ENCODE measurements at places on chromosomes 12 and 14.

GRCh38 chr12:62744551-62744950 lies 190.4 kb downstream of the PPM1H start:
- H3K27me3 ChIP-seq = no peaks in the 10 kb centered on the region
- no peak overlapping the region for H3K27ac ChIP-seq
- no peak for DNase-seq
- no peak overlapping the region for H3K4me3 ChIP-seq

- H3K36me3 ChIP-seq = no peaks in the 10 kb centered on the region
- H3K4me1 ChIP-seq = no peaks in the 10 kb centered on the region
- no peak overlapping the region for H3K4me3 ChIP-seq
- H3K27me3 ChIP-seq = no peaks in the 10 kb centered on the region
Measured at GRCh38 chr14:20441461-20441860, 5.5 kb upstream of the KLHL33 start.

DNA sequence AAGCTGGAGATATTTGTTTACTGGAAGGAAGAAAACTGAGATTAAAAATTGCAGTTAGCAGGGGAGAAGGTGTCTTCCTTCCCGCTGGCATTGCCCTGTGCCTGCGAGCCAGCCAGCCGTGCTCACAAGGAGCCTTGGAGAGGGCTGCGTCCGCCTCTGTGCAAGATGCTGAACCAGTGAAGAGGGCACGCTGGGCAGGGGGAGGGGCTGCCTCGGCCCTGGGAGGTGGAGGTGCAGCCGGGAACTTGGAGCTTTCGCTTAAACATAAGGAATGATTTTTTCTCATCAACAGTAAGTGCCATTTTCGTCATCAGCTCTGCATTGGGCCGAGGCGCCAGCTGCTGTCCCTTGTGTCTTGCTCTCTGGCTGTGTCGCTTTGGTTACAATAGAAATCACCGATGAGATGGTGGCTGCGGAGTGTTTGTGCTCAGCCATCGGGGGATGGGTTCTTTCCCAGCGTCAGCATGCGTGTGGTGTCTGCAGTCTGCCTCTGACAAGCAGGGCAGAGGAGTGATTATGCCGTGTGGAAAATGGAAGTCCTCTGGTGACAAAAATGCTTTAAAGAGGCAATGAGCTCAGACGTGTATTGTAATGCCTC lies 97.3 kb downstream of the ESR2 start:
- DNase-seq = no peak
- H3K27ac ChIP-seq = no peak overlapping the region
- peak overlapping the region; percentile 44 for H3K4me3 ChIP-seq
- H3K36me3 ChIP-seq = no peaks in the 10 kb centered on the region
- H3K4me1 ChIP-seq = peaks cover 6% of the 10 kb centered on the region

DNA sequence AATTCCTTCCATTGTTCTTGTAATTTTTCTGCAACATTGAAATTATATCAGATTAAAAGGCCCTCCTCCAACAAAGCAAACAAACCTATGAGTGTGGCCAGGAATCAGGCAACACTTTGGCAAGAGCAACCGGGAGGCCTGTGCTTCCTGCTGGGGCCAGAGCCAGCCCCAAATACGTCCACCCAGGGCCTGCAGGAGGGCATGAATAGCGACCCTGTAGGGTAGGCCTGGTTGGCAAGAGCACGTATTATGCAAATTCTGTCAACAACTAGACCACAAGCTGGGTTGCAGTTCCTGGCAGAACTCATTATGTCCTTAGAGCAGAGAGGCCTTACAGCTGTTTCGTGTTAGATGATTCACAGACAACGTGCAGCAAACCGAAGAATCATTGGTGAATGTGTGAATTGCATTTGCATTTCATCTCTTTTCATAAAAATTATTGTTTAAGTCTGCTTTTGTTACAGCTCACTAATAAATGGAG lies 26.9 kb upstream of the LGALS3 start:
- H3K27ac ChIP-seq = peak overlapping the region; percentile 95
- H3K27me3 ChIP-seq = no peaks in the 10 kb centered on the region
- DNase-seq = peak; percentile 48
- no peaks in the 10 kb centered on the region for H3K36me3 ChIP-seq
- peaks cover 37% of the 10 kb centered on the region for H3K4me1 ChIP-seq
- H3K4me3 ChIP-seq = no peak overlapping the region

- no peak for DNase-seq
- H3K36me3 ChIP-seq = no peaks in the 10 kb centered on the region
- H3K4me3 ChIP-seq = no peak overlapping the region
- no peak overlapping the region for H3K27ac ChIP-seq
- H3K27me3 ChIP-seq = no peaks in the 10 kb centered on the region
Measured at GRCh38 chr14:55340482-55340881, 69.3 kb downstream of the FBXO34 start.

- H3K27ac ChIP-seq = no peak overlapping the region
- no peaks in the 10 kb centered on the region for H3K36me3 ChIP-seq
- H3K4me1 ChIP-seq = no peaks in the 10 kb centered on the region
Measured at GRCh38 chr12:74456431-74456830, 81.2 kb upstream of the ATXN7L3B start.

DNA sequence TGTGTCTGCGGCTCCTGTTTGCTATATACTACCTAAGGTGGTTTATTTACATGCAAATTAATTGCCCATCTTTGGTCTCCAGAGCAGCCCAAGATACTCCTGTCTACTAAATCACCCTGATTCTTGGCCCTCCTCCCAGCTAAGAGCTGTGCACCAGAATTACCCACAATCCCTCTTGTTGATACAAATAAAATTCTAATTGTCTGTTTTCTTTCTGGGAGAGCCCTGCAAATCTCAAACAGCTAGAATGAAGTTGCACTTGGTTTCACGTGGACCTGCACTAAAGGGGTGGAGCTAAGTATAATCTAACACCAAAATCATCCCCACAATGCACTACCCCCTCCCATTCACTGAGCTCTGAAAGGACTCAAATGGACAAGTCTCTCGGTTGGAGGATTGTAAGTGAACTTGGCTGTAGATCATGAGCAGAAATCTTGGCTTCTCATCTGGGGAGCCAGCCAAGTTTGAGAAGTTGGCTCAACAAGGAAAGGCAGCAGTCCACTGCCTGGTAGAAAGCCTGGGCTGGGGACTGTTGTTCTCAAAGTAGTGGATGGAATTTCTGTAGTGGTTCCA lies 6.6 kb downstream of the MAX start:
- H3K27ac ChIP-seq = peak overlapping the region; percentile 76
- peaks cover 65% of the 10 kb centered on the region for H3K36me3 ChIP-seq
- no peak for DNase-seq
- H3K4me3 ChIP-seq = no peak overlapping the region

DNA sequence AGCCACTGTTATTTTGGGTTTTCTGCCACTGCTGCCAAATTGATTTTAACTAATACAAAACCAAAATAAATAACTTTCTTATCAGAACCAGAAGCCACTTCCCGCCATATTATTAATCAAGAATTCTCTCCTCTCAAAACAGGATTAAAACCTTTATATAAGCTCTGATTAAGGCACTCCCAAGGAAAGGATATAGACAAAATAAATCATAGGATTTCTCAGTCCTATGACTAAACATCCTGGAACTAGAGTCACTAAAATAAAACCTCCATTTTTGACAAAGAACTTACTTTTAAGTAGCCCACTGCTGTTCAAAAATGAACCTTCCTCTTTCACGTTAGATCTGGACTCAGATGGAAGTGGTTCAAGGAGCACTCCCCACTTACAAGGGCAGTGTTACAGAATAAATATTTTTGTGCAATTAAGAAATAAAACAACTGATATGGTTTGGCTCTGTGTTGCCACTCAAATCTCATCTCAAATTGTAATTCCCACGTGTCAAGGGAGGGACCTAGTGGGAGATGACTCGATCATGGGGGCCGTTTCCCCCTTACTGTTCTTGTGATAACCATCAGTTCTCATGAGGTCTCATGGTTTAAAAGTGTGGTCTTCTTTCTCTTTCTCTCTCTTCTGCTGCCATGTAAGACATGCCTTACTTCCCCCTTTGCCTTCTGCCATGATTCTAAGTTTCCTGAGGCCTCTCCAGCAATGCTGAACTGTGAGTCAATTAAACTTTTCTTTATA lies 26.4 kb downstream of the GXYLT1 start:
- H3K27ac ChIP-seq = no peak overlapping the region
- no peaks in the 10 kb centered on the region for H3K4me1 ChIP-seq
- no peak overlapping the region for H3K4me3 ChIP-seq
- no peaks in the 10 kb centered on the region for H3K36me3 ChIP-seq

- H3K27ac ChIP-seq = no peak overlapping the region
- no peak for DNase-seq
- H3K36me3 ChIP-seq = peaks cover 19% of the 10 kb centered on the region
Measured at GRCh38 chr12:108640802-108641445, 7.2 kb upstream of the SELPLG start.

- no peaks in the 10 kb centered on the region for H3K27me3 ChIP-seq
- peaks cover 4% of the 10 kb centered on the region for H3K36me3 ChIP-seq
- DNase-seq = no peak
- no peak overlapping the region for H3K4me3 ChIP-seq
- H3K4me1 ChIP-seq = no peaks in the 10 kb centered on the region
- no peak overlapping the region for H3K27ac ChIP-seq
Measured at GRCh38 chr14:63972323-63972932, 119.6 kb downstream of the SYNE2 start.

DNA sequence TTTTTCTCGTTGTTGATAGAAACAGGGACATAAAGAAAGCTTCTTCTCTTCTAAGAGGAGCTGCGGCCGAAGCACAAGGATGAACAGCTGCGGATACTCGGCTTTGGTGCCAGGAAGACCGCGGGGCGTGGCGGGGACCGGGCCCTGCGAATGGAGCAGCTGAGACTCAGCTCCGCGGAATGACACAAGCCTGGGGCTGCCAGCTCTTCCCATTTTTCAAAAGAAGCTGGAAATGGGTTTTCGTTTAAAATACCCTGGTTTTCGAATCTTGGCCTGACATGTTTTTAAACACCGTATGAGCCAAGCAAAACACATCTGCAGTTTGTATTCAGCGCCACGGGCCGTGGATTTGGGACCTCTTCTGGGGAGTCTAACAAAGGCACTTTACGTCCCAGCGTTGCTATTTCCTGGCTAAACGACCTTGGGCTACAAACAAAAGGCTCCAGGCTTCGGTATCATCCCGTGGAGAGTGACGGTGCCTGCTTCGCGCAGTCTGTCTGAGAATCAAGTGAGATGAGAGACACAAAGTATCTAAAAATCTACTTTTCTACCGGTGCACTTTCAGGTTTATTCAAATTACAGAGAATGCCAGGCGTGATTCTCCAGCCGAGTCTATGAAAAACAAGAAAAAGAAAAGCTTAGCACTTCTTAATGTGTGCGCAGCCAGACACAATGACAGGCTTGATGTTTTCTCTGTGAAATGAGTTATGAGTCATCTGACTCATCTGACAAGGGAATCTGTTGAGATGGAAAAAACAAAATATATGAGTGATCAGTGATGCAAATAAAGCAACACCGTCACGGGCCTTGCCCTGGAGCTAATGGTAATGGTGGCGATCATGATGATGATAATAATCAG lies 114.0 kb upstream of the TMEM132D start:
- no peak for DNase-seq
- H3K4me3 ChIP-seq = peak overlapping the region; percentile 4
- no peaks in the 10 kb centered on the region for H3K36me3 ChIP-seq
- H3K27me3 ChIP-seq = no peaks in the 10 kb centered on the region

DNA sequence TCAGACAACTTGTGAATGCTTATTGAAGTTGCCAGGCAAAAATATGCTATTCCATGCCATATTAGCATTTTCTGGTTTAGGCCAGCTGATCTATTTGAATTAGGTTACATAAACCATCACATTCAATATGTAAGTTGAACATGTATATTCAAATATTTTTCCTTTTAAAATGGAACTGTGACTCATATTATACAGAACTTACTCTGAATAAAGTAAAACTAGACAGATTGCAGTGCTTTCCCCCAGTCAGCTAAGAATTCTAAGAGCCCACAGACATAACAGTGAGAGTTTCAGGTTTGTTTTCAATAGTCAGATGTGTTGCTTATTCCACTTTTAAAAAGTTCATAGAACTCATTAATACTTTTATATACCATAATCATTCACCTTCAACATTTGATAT lies 119.8 kb downstream of the MGST1 start:
- H3K4me3 ChIP-seq = no peak overlapping the region
- H3K36me3 ChIP-seq = no peaks in the 10 kb centered on the region

DNA sequence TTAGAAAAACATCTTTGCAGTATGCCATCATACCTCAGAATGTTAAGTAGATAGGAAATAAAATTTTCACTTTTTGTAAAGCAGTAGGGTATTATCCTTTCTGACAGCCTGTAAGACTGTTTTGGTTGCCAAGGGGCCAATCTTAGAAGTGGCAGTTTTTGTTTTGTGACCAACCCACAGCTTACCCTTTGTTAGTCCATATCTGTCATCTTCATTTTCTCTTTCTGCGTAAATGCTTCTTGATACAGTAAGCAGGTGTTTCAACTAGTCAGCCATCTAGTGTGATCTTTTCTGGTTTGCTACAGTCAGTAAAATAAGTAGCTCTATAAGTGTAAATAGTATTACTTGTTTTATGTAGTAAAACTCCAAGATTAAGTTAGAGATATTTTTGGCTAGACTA lies 8.8 kb downstream of the PPM1A start:
- H3K27ac ChIP-seq = no peak overlapping the region
- H3K27me3 ChIP-seq = no peaks in the 10 kb centered on the region
- H3K4me1 ChIP-seq = peaks cover 33% of the 10 kb centered on the region

GRCh38 chr14:75044752-75045151 lies 6.5 kb downstream of the MLH3 start:
- DNase-seq = no peak
- peaks cover 68% of the 10 kb centered on the region for H3K4me1 ChIP-seq
- peaks cover 27% of the 10 kb centered on the region for H3K36me3 ChIP-seq
- H3K27ac ChIP-seq = peak overlapping the region; percentile 8
- no peaks in the 10 kb centered on the region for H3K27me3 ChIP-seq

DNA sequence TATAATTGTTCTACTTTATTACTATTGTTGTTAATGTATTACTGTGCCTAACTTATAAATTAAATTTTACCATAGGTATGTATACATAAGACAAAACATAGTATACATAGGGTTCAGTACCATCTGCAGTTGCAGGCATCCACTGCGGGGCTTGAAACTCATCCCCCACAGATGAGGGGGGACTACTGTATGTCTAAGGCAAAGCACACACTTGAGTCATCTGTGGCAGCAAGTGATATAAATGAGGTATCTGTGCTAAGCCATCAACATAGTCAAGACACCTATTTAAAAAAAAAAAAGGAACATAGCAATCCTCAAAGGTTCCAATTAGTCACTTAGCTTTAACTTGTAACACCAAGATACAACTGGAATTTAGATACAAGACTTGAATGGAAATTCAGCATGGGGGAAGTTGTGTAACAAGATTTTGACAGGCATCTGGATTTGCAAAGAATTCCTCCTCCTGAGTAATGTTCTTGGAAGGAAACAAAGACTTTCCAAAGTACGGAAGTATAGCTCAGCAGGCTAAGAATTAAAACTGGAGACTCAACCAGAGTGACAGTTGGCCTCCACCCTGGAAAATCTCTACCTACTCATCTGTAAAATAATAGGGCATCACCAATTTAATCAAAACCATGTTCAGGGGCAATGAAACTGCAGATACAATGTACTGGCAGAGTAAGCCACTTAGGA lies 14.9 kb downstream of the DCAF5 start:
- no peaks in the 10 kb centered on the region for H3K36me3 ChIP-seq
- no peak overlapping the region for H3K4me3 ChIP-seq
- DNase-seq = no peak
- no peaks in the 10 kb centered on the region for H3K27me3 ChIP-seq
- peaks cover 25% of the 10 kb centered on the region for H3K4me1 ChIP-seq

- no peak for DNase-seq
- H3K27me3 ChIP-seq = no peaks in the 10 kb centered on the region
- no peak overlapping the region for H3K27ac ChIP-seq
- peaks cover 10% of the 10 kb centered on the region for H3K4me1 ChIP-seq
Measured at GRCh38 chr12:71216725-71217579, 59.2 kb upstream of the TSPAN8 start.
